ENCODE measurements at places on chromosomes 2 and 18.

DNA sequence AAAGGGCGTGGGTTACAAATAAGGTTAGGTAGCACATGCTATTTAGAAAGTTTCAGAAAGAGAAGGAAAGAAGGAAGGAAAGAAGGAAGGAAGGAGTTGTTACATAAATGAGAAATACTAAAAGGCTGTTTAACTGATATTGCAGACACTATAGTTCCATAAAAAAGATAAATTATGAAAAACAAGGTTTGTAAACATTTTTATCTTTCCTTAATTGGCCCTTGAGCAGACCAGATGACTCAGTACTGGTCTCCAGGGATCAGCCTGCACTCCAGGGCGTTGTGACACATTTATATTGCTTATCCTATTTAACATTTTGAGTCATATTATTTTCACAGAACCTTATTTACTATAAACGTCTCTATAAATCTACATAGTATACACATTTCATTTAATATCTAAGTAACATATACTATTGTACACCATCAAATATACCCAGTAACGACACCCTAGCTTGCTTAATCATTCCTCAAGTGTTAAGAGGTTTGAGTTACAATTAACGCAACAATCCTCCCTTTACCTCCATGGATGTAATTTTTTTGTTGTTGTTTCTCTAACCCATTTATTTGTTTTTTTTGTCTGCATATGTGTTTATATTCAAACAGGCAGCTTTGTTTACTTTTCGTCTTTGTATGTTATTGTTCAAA is 2.8 kb upstream of the RAB31 start:
- peak; percentile 52 for DNase-seq

GRCh38 chr2:195363496-195363895 is 293.5 kb upstream of the SLC39A10 start:
- DNase-seq = no peak

DNA sequence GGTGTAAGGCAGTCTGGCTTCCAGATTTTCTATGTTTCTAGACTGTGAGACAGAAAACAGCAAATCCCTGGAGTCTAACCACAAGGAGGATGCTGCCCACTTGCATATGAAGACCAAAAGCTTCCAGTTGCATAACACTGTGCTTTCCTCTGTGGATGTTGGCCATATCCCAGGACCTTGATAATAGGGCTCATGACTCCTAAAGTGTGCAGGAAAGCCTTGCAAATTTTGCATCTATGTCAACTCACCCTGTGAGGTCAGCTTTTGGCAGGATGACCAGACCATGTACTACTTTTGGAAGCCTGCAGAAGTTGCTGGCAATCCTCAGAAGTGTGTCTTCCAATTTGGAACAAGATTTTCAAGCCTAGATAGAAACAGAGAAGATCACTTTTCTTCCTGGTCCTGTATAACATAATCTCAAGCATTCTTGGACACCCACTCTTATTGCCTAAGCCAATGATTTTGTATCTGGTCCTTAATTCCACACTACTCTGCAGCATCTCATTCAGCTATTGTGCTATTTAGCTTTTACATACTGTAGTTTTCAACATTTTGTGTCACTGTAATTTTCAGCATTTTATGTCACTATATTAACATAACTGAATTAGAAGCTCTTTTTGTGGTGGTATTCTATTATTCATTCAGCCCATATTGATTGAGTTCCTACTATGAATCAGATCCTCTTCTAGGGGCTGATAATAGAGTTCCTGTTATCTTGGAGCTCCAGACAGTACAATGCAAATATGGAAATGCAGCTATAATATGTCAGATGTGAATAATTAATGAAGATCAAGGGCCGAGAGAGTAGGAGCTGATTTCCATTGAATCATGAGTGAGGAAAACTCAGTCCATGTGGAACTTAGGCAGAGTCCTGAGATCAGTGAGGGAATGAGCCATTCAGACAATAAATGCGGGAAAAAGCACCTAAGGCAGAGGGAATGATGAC is 85.3 kb upstream of the RAB27B start:
- peak; percentile 1 for DNase-seq

DNA sequence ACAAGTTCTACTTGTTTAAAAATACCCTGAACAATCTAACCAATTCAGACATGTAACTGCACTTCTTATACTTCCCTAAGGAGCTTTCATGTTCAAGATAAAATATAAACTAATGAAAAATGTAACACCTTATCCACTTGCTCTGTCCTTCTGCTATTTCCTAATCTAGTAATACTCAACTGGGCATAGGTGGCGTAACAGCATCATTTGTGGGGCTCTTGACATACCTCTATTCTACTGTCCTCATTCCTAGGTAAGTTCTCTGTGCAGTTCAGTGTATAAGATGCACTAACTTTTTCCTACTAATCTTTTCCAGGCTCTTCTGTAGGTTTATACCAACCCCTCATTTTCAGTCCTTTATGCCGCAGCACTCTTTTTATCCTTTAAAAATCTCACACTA is 36.7 kb downstream of the PRKD3 start:
- no peak for DNase-seq

GRCh38 chr18:33282709-33283333 is 157.7 kb downstream of the CCDC178 start:
- DNase-seq = no peak

- DNase-seq = no peak
Observed at GRCh38 chr2:31038385-31038784, 99.9 kb downstream of the GALNT14 start.

Measured in H54 (cell line).